ENCODE measurements at places on chromosomes 13 and 19.
A peak's percentile ranks its signal among the peaks of the same experiment; 100 is the strongest.

DNA sequence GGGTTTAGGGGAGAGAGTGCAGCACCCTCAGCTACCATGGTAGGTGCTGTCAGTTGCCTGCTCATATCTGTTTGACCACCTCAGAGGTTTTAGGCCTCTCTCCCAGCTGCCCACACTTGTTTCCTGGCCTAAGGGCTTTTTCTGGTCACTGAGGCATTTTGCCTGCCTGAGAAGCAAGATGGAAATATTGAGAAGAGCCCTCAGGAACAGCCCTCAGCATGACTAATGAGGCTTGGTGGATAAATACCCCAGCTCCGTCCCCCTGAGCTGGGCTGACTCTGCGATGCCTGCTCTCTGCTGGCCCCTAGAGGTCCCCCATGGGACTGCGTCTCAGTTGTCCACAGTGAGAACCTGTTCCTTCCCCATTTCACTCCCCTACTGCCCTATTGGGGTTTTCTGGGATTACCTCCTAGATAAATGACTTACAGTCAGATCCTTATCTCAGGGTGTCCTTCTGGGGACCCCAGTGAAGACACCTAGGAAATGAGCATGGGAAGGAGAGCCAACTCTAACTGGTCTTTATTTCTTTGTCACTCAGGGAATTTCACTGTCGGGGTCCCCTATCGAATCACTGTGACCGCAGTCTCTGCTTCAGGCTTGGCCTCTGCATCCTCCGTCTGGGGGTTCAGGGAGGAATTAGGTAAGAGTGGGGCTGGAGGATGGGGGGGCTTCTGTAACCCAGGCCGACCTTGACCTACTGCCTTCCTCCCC is 13.3 kb downstream of the PALM3 start:
- DNase-seq: peak; percentile 60

- peak; percentile 80 for DNase-seq
Measured at GRCh38 chr19:35107545-35107944, 8.1 kb upstream of the FXYD3 start.

DNA sequence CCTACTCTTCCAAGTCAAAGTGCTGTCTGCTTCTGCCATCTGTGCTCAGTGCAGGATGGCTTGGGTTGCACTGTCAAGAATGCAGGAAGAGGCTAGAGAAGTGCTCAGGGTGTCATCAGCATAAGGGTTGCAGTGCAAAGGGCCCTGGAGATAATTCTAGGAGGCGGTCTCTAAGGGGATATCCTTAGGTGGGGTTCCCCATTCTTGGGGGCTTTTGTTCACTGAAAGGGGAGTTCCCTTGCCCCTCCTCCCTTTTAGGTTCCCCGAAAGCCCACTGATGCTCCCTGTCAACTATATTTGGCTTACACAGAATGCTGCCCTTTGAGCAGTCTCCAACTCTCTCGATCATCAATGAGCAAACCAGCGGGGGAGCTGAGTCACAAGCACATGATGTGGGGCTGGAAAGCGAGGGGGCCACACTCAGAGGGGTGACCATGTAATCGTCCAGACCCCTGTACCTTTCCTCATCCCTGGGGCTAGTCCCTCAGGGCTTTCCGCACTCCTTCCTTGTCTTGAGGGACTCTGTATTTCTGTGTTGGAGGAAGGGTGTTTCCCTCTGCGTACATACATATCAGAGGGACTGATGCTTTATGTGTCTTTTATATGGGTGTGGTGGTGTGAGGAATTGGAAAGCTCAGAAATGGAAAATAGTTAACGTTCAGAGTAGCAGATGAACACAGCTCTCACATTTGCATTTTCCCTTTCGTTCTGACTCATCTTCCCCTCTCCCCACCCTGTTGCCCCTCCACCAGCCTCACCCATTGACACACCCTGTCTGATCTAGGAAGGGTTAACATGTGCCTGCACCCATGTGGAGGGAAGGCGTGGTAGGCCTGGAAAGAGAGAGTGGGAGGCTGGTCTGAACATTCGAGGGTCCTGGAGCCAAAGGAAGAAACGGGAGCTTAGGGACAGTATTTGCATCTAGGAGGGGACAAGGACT is 6.7 kb downstream of the ZBTB32 start:
- DNase-seq: no peak

GRCh38 chr19:12806242-12807081 is at the start of gene RNASEH2A:
Gene RNASEH2A, plus strand, starts transcription at chr19:12806584. Its CDS starts 90 bp downstream, at chr19:12806674.
- peak; percentile 97 for DNase-seq

DNA sequence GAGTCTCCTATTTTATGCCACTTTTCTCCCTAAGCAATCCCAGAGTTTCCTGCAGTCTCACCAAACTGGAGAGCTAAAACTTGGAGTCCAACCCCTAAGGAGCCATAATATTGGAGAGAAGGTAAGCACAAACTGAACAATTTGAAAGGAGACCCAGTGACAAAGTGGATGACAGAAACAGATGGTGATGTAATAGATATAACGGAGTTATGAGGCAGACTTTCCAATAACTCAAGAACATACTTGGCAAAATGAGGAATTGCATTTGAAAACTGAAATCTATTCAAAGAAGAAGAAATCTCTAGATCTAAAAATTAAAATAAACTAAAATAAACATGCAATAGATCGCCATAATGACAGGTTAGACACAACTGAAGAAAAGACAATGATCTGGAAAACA is 200.9 kb upstream of the MIR17HG start:
- DNase-seq: no peak

DNA sequence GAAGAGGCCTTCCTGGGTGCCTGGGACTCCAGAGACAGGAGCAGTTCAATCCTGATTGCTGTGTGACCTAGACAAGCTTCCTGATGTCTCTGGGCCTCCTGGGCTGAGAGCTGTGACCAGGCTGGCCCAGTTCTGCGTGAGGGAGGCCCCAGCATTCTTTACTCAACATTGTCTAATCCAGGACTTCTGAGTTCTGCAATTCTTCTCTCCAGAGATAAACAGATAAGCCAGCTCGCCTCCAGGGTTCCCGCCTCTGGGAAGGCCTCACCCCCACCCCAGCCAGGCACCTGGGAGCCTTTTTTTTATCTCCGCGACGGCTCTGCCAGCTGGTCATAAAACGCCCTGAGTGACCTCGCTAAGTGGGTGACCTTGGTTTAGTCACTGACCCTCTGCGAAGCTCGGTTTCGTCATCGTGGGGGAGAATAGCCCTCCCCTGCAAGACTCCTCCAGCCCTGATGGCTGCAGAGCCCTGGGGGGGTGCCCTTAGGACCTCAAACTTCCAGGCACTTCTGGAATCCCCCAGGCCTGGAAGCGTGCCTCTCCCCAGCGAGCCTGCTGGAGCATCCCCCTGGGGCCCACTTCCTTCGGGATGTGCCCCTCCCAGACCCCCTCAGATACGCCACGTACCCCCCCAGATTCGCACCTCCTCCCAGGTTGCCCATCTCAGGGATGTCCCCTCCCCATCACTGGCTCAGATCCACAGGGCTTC is 1.9 kb downstream of the SULT2B1 start:
- DNase-seq: peak; percentile 43

- DNase-seq: no peak
Measured at GRCh38 chr13:42990291-42991232, 1.5 kb downstream of the EPSTI1 start.

DNA sequence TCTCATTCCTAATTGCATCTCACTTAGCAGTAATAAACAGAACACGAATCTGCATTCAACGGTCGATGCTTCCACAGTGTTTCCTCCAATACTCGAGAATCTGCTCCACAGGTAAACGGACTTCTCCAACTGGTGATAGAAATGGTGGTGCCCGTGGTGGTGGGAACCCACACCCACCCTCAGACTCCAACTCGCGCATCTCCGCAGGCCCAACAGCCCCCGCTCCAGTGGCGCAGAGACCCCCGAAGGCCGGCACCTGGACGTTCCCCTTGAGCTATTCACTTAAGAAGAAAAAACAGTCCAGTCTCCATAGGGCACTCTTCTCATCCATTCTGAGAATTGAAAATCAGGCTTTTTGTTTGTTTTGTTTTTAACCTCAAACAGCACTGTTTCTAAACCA is 13.8 kb upstream of the RASA3 start:
- no peak for DNase-seq

DNA sequence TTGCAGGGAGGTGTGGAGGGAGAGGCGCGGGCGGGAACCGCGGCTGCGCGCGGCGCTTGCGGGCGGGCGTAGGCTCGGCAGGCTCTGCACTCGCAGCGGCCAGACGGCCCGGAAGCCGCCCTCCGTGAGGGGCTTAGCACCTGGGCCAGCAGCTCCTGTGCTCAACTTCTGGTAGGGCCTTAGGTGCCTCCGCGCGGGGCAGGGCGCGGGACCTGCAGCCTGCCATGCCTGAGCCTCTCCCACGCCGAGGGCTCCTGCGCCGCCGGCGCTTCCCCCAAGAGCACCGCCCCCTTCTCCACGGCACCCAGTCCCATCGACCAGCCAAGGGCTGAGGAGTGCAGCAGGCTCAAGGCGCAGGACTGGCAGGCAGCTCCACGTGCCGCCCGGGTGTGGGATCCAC is 940.8 kb upstream of the PCDH9 start:
- DNase-seq: no peak

GRCh38 chr13:55583953-55584593 is 1556.6 kb upstream of the PRR20A start:
- no peak for DNase-seq

GRCh38 chr13:110458017-110458416 is 103.5 kb downstream of the RAB20 start:
- no peak for DNase-seq

DNA sequence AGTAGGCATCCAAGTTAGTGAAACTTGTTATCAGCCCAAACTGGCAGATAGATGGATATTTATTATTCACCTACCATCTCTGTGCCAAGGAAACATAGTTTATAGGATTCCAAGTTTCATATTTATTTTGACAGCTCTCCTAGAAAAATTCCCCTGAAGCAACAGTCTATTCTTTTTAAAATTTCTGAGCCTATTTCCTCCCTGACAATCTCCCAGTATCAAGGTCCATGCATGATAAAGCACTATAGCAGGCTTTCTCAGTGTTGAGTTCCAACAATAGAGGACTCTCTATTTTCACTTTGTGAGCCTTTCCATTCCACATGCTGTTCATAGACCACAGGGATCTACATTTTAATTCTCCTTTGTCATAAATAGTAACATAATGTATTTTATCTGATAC is 312.6 kb downstream of the SLITRK6 start:
- no peak for DNase-seq

- no peak for DNase-seq
Measured at GRCh38 chr13:30121666-30122065, 185.7 kb downstream of the KATNAL1 start.

DNA sequence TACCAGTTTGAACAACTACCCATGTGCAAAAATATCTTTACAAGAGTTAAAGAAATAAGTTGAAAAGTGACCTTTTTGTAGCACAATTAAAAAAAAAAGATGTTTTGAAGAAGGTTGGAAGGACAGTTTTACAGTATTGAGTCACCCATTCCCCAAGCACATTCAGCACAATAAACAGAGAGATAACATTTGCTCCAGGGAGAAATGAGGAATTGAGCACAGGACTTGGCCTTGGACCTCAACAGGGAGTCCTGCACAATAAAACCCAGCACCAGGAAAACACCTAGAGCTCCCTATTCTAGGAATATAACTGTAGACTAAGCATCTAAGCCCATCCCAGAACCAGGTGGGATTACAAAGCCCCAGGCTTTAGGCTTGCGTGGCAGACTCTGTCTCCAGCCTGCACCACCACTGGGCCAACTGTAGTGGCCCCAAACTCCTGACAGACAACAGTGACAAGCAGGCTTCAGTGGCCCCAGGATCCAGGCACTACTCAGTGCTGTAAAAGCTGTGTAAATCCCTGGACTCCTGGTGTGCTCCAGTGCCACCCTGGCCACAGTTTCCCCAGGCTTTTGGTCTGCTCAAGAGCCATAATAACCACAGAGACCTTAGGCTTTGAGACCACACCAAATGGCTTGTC is 857.2 kb downstream of the SLITRK1 start:
- no peak for DNase-seq

DNA sequence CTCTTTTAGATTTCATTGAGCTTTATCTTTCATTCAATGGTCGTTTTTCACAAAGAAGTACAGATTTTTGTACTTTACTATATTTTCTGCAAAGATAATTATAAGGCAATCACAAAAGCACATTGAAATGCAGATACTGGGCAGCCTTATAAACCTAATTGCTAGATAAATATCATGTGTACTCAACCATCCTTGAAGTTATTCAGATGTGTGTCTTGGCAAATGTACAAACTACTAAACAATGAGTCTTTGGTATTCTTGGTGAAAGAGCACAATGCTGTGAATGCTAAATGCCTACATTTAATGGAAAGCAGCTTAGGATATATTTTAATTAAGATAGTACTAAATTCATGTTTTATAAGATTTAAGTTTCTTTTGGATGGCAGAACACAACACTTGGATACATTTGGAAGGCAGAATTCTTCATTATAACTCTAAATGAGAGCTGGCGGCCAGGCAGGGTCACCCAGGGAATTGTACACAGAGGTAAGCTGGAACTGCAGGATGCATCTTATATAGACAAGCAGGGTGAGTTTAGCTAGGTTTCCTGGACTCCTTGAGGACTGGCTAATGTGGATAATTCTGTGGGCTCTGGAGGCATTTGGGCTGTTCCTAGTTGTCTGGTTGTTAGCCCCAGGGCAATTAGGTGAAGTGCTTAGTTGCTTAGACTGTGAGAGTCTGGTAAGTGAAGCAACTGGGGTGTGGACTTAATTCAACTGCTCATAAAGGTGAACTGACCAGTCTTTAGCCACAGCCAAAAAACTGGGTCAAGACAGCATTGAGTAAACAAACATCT is 286.6 kb downstream of the PCDH20 start:
- DNase-seq: peak; percentile 73

DNA sequence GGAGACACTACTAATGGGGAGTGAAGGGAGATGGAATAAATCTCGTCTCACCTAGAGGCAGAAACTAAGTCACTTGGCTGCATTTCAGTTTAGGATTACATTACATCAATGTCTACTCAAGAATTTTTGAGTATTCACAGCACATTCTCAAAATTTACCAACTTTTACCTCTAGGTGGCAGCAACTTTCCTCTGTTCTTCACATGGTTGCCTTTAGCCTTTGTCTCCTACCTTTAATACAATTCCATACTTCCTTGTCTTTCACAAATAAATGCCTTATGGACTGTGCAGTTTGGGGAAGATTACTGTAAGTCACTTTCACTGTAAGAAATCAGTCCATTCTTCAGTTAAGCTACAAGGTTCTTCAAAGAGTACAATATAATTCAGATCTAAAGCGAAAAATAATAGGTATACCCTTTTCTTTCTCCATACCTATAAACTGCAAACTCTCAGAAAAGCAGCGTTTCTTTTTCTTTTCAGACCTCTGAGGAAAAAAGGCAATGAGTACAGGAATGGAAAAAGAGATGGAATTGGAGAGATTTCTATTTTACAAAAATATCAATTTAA is 379.4 kb downstream of the KLF12 start:
- peak; percentile 85 for DNase-seq
